ENCODE measurements at places on chromosomes 5 and 9.

DNA sequence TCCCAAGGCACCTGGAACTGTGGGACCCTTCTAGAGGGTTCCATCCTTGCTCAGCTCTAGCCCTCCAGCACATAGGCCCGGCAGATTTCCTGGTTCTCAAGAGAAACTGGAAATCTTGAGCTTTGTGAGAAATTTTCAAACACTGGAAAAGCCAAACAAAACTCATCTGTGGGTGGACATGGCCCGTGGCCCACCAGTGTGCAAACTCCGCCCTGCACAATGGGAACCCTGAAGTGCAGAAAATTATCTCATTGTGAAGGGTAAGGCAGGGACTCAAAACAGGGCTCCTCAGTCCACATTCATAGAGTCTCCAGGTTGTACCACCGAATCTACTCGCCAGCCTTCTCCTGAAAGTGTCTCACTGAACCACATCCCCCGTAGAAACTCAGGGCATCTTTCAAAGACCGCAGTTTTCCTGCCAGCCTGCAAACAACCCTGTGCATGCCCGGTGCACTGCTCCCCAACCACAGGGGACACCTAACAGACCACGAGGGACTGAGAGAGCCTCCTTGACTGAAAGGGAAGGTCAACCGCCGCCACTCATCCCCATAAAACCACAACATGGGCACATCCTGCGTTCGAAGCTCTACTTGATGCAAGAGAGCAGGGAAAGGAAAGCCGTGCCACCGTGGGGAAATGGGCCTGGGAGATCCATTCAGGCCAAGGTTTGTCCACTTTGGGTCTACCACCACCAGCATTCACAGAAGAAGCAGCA is 18.1 kb downstream of the ADAMTS2 start:
- no peak for DNase-seq

GRCh38 chr9:103721056-103721455 is 373.1 kb upstream of the SMC2 start:
- DNase-seq: no peak

DNA sequence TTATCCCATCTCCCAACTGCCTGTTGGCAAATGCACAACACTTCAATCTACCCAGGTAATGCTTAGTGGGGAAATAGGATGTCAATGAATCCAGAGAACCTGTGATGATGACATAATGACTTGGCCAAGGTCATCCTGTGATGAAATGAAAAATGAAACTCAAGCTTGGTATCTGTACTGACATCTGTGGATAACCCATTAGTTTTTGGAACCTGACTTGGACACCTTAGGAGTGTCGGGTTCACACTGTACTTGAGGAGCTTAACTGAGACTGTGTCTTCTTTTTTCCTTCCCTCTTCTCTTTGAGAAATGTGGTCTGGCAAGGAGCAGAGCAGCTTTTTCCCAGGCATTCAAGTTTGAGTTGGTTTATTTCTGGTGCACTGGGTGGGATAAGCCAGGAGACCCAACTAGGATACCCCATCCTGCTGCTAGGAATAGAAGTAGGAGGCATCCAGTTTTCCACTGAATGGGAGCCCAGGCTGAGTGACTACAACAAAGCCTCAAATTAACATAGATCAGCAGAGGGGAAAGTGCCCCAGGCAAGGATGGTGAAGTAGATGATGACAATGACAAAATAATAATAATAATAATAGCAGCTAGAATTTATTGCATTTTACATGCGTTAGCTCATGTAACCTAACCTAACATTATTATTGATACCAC is 72.1 kb downstream of the ADRB2 start:
- no peak for DNase-seq

GRCh38 chr9:2987679-2988078 is 143.8 kb upstream of the PUM3 start:
- DNase-seq: no peak

GRCh38 chr5:109844148-109844547 is 154.4 kb downstream of the MAN2A1 start:
- no peak for DNase-seq

GRCh38 chr5:54646356-54647101 is 129.0 kb downstream of the SNX18 start:
- peak; percentile 61 for DNase-seq

GRCh38 chr5:126531543-126532120 is 63.4 kb downstream of the ALDH7A1 start:
- DNase-seq: no peak

DNA sequence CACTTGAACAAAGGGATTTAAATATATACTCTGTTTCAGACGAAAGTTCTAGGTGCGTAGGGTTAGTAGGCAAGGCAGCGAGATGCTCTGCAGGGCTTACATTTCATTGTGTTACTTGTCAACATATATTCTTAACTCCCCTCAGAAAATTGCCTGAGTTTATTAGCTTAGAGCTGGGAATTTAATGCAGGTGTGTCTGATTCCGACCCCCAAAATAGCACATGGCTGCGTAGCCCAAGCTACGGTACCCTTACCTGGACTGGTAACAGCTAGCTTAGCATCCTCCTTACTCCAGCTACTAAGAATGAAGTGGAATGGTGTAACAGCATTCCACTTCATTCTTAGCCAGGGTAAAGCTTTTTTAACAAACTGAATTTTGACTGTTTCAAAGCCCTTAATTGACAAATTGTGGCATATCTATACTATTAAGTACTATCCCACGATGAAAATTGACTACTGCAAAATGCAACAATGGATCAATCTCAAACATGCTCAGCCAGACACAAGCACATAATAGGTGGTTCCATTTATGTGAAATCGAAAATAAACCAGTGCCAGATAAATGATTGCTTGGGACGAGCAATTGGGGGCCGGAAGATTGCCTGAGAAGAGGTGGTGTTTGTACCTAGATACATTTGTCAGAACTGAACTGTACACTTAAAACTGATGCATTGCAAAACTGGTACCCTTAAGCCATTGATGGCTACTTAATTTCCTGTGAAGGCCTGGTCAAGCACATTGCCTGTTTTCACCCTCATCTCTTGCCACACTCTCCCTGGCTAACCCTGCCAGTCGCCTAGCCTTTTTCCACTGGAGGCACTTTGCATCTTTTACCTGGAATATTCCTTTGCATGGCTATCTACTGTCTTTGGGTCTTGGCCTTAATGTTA is 3.0 kb upstream of the FGF18 start:
- no peak for DNase-seq

GRCh38 chr5:91058575-91058974 is 324.5 kb downstream of the ARRDC3 start:
- DNase-seq: no peak

DNA sequence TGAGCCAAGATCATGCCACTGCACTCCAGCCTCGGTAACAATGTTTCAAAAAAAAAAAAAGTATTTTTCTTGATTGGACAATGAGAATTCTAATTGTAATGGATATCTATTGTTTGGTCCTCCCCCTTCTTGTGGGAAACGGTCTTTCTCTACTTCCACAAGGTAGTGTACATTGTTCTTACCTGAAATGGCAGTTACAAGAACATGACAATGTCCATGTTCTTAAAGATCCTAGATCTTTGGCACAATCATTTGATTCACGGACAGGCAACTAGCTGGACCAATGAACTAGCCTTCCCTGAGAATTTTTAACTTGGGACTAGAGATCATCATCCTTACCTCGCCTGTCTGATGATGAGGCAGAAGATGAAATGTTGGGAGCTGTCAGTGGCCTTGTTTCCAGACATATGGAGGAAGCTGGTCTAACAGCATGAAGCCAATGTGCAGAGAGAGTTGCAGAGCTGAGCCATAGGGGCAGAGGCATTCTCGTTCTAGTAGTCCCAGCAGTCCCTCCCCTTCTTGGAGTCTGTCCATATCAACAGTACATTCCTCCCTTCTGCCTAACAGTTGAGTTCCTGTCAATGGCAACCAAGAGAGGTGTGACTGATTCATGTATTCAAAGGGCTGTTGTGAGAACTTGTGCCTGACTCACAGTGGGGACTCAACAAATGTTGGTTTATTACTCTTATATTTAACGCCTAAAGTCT is 2.1 kb upstream of the MARCHF6 start:
- DNase-seq: no peak

DNA sequence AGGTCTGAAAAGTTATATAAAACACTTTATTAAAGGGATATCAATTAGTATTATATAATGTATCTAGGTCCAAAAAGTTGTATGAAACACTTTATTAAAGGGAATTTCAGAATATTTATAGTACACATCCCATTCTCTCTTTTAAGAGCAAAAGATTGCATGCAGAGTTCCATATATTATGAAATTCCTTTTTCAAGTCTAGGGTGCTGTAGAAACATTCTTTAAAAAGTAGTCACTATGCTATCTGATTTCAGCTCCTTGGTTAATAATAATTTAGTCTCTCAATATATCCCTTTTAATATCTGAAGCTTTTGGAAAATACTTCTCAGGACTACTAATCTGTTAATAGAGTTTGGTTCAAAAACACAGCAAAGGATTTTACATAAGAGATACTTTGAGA is 1496.1 kb upstream of the C9orf72 start:
- no peak for DNase-seq

GRCh38 chr9:21854119-21854518 is 51.7 kb downstream of the MTAP start:
- no peak for DNase-seq

DNA sequence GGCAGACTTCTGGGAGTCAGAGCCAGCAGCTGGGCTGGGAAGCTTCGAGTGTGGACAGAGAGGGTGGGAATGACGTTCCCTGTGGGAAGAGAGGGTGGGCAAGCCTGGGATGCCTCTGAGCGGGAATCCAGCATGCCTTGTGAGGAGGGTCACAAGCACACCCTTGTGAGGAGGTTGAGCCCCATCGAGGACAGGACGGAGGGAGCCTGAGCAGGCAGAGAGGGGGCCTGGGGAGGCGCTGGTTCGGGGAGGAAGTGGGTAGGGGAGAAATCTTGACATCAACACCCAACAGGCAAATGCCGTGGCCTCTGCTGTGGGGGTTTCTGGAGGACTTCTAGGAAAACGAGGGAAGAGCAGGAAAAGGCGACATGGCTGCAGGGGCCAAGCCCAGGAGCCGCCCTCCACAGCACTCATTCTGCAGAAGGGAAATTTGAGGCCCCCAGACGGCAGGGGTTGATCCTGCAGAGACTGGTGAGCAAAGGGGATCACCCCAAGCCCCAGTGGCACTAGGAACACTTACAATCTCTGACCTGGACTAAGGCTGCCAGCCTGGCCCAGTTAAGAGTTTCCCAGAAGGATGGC is 1.1 kb upstream of the IL13 start:
- no peak for DNase-seq

- no peak for DNase-seq
These were observed 33.2 kb upstream of the IL7R start for GRCh38 chr5:35823347-35824098.

GRCh38 chr5:158810615-158811014 is 289.1 kb downstream of the EBF1 start:
- no peak for DNase-seq

DNA sequence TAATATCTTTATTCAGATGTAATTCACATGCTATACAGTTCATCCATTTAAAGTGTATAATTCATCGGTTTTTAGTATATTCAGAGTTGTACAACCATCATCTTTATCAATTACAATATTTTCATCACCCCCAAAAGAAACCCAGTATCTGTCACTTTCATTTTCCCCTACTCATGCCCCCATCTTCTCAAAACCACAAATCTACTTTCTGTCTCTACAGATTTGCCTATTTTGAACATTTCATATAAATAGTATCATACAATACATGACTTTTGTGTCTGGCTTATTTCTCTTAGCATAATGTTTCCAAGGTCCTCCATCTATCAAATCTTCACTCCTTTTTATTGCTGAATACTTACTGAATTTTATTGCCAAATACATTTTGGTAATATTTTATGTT is 305.1 kb upstream of the SGCD start:
- DNase-seq: no peak

Data from CD4-positive, alpha-beta memory T cell (primary cell).